CD14-positive monocyte (primary cell): ENCODE measurements at places on chromosomes 11 and 22.
A peak's percentile ranks its signal among the peaks of the same experiment; 100 is the strongest.

DNA sequence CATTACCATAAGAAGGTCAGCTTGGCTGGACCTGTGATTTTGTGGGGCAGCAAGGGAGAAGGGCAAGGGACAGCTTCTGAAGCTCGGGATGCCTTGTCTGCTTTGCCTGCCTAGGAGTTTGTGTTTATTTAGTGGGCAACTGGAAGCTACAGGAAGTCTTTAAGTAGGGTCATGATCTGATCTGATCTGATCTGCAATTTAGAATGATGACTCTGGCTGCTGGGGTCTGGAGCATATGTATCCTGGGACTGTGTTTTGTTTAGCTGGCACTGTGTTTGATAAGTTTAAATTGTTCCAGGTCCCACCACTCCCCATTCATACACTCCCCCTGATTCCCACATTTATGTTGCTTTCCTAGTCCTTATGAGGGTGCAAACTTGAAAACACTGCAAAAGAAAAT lies 47.7 kb upstream of the HTATIP2 start:
- H3K27ac ChIP-seq, result no peak overlapping the region
- no peaks in the 10 kb centered on the region for H3K36me3 ChIP-seq
- no peaks in the 10 kb centered on the region for H3K4me1 ChIP-seq
- H3K27me3 ChIP-seq, result no peaks in the 10 kb centered on the region
- no peak overlapping the region for H3K4me3 ChIP-seq
- no peak for DNase-seq

DNA sequence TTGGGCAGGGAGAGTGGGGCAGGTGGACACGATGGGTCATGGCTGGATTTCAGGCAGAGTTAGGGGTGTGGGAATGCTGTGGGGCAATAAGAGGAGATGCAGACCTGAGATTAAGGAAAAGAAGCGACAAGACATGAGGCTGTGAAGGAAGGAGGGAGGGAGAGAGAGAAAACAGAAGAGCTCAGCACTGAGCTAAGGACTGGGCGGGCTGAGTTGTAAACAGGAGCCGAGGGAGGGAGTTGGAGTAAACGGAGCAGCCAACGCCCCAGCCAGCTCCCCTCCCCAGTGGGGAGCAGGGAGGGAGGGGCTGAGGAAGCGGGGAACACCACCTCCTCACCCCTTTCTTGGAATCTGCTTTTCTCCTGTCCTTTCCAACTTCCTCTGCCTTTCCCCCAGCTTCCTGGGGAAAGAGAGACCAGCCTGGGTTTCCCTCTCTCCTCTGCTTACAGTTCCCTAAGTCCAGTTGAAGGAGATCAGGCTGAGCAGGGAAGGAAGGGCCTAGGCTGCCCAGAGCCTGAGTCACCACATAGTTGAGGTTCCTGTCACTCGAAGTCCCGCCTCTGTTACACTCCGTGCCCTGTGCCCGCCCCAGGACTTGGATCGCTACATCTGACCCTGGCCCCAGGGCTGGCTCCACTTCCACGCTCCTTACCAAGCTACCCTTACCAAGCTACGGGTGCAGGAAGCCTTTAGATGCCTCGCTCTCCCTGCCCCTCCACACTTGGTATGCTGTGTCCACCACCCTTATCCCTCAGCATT lies 6.7 kb upstream of the AHNAK start:
- no peaks in the 10 kb centered on the region for H3K27me3 ChIP-seq
- peak overlapping the region; percentile 95 for H3K27ac ChIP-seq
- DNase-seq, result peak; percentile 96

DNA sequence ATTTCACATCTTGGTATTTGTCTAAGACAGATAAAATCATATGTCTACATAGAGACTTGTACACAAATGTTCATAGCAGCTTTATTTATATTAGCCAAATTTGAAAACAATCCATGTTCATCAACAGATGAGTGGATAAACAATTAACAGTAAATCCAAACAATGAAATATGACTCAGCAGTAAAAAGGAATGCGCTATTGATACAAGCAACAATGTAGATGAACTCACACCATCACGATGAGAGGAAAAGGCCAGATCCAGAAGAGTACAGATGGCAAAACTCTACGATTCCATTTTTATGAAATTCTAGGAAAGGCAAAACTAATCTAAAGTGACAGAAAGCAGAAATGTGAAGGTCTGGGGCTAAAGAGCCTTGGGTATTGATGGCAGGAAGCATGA lies 384.3 kb downstream of the NTM start:
- H3K4me3 ChIP-seq, result no peak overlapping the region
- no peak overlapping the region for H3K27ac ChIP-seq
- H3K36me3 ChIP-seq, result no peaks in the 10 kb centered on the region
- no peaks in the 10 kb centered on the region for H3K27me3 ChIP-seq

- peak; percentile 61 for DNase-seq
- no peak overlapping the region for H3K4me3 ChIP-seq
- H3K4me1 ChIP-seq, result peaks cover 9% of the 10 kb centered on the region
- H3K36me3 ChIP-seq, result no peaks in the 10 kb centered on the region
Observed at GRCh38 chr11:94519478-94520084, 7.3 kb downstream of the C11orf97 start.

DNA sequence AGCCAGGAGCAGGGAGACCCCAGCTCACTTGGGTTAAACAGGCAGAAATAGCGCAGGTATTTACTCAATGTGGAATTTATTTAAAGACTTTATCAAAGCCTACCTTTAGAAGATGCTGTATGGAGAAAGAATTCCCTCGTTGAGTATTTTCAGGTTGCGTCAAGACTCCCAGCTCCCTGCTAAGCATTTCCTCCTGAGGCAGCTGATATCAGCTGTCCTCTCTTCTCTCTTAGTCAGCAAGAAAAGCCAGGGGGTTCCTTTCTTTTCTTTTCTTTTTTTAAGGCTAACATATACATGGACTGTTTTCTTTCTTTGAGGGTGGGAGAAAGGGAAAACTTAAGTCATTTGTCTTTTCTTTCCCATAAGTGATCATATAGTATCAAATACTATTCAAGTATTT lies 125.8 kb upstream of the POU2AF2 start:
- H3K4me1 ChIP-seq, result no peaks in the 10 kb centered on the region
- no peak overlapping the region for H3K27ac ChIP-seq
- H3K27me3 ChIP-seq, result no peaks in the 10 kb centered on the region
- no peak for DNase-seq

GRCh38 chr11:111911563-111912401 lies at the start of gene CRYAB:
Gene CRYAB, minus strand, starts transcription at chr11:111911770. Its CDS starts 46 bp downstream, at chr11:111911724.
- no peaks in the 10 kb centered on the region for H3K36me3 ChIP-seq
- H3K27ac ChIP-seq, result no peak within 1 kb of the TSS
- H3K4me1 ChIP-seq, result no peaks in the 10 kb centered on the region
- no peak for DNase-seq
- peaks cover 13% of the 10 kb centered on the region for H3K27me3 ChIP-seq

- H3K36me3 ChIP-seq, result no peaks in the 10 kb centered on the region
- no peak overlapping the region for H3K27ac ChIP-seq
- H3K4me3 ChIP-seq, result no peak overlapping the region
- H3K4me1 ChIP-seq, result peaks cover 10% of the 10 kb centered on the region
- no peak for DNase-seq
Observed at GRCh38 chr11:8598506-8598905, 4.5 kb upstream of the STK33 start.

- peaks cover 20% of the 10 kb centered on the region for H3K36me3 ChIP-seq
- DNase-seq, result no peak
- no peaks in the 10 kb centered on the region for H3K27me3 ChIP-seq
- H3K27ac ChIP-seq, result no peak overlapping the region
- H3K4me1 ChIP-seq, result peaks cover 41% of the 10 kb centered on the region
- H3K4me3 ChIP-seq, result no peak overlapping the region
Observed at GRCh38 chr22:37054600-37055365, 3.2 kb downstream of the KCTD17 start.

DNA sequence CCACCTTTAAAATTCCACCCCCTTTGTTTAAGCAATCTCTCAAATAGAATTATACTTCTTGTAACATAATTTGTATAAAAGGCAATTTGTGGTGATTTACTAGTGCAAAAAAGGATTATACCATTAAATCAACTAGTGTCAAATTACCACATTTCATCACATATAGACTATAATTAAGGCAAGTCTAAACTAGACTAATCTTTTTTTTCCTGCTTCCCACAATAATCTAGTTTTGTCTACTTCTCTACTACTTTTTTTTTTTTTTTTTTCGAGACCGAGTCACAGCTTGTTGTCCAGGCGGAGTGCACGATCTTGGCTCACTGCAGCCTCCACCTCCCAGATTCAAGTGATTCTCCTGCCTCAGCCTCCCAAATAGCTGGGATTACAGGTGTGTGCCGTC lies 36.1 kb upstream of the FZD4 start:
- no peaks in the 10 kb centered on the region for H3K27me3 ChIP-seq
- no peak overlapping the region for H3K27ac ChIP-seq
- no peak overlapping the region for H3K4me3 ChIP-seq
- H3K36me3 ChIP-seq, result no peaks in the 10 kb centered on the region

DNA sequence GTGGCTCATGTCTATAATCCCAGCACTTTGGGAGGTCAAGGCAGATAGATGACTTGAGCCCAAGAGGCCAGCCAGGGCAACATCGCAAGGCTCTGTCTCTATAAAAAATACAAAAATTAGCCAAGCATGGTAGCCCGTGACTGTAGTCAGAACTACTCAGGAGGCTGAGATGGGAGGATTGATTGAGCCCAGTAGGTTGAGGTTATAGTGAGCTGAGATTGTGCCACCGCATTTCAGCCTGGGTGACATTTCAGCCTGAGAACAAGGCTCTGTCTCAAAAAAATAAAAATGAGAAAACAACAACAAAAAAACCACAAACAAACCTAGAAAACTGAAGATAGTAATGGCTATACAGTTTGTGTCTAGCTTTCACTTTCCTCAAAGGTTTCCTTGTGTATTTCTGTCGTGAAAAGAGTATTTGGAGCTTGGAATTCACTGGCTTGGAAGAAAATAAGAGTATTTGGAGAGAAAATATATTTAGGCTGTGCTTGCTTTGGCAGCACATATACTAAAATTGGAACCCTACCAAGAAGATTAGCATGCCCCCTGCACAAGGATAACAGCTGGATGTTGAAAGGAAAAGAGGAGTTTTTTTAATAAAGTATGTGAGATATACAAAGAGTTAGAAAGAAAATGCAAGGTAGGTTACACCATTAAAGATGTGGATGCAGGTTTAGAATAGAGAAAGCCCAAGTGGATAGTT lies 3.9 kb upstream of the BIRC3 start:
- H3K4me1 ChIP-seq, result peaks cover 23% of the 10 kb centered on the region
- H3K27ac ChIP-seq, result peak overlapping the region; percentile 20
- no peaks in the 10 kb centered on the region for H3K27me3 ChIP-seq
- no peaks in the 10 kb centered on the region for H3K36me3 ChIP-seq
- no peak for DNase-seq
- H3K4me3 ChIP-seq, result no peak overlapping the region

GRCh38 chr11:70066136-70066520 lies 12.0 kb upstream of the ANO1 start:
- no peak overlapping the region for H3K4me3 ChIP-seq
- H3K27ac ChIP-seq, result no peak overlapping the region
- H3K4me1 ChIP-seq, result no peaks in the 10 kb centered on the region
- H3K27me3 ChIP-seq, result peaks cover 6% of the 10 kb centered on the region
- H3K36me3 ChIP-seq, result no peaks in the 10 kb centered on the region
- DNase-seq, result no peak

DNA sequence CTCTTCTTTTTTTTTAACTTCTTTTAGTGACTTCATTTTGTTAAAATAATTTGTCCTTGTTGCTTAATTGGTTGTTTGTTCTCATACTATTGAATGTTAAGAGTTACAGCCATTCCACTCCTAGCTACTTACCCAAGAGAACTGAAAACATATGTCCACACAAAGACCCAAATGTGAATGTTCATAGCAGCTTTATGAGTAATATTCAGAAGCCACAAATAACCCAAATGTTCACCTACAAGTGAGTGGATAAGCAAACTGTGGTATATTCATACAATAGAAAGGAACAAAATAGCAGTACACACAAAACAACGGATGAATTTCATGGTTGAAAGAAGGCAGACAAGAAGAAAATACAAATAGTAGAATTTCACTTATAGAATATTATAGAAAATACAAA lies 1.4 kb upstream of the OR4D11 start:
- no peak for DNase-seq
- no peaks in the 10 kb centered on the region for H3K27me3 ChIP-seq
- H3K4me3 ChIP-seq, result no peak overlapping the region
- no peaks in the 10 kb centered on the region for H3K4me1 ChIP-seq
- H3K36me3 ChIP-seq, result no peaks in the 10 kb centered on the region
- no peak overlapping the region for H3K27ac ChIP-seq

DNA sequence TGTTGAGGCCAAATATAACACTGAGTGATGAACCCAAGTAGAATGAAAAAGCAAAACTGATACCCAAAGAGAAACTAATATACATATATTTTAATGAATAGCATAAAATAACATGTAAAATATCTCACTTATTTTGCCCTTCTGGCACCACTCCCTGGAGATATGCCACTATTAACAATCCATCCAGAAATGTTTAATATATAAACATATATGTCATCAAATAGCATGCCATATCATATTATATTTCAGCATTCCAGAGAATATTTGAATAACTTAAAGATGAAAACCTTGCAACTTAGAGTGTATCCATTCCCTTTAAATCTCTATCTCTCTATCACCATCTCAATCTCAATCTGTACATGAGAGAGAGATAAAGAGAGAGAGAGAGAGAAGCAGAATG lies 1073.3 kb upstream of the RAG2 start:
- DNase-seq, result no peak
- no peak overlapping the region for H3K27ac ChIP-seq
- no peak overlapping the region for H3K4me3 ChIP-seq
- H3K27me3 ChIP-seq, result no peaks in the 10 kb centered on the region

DNA sequence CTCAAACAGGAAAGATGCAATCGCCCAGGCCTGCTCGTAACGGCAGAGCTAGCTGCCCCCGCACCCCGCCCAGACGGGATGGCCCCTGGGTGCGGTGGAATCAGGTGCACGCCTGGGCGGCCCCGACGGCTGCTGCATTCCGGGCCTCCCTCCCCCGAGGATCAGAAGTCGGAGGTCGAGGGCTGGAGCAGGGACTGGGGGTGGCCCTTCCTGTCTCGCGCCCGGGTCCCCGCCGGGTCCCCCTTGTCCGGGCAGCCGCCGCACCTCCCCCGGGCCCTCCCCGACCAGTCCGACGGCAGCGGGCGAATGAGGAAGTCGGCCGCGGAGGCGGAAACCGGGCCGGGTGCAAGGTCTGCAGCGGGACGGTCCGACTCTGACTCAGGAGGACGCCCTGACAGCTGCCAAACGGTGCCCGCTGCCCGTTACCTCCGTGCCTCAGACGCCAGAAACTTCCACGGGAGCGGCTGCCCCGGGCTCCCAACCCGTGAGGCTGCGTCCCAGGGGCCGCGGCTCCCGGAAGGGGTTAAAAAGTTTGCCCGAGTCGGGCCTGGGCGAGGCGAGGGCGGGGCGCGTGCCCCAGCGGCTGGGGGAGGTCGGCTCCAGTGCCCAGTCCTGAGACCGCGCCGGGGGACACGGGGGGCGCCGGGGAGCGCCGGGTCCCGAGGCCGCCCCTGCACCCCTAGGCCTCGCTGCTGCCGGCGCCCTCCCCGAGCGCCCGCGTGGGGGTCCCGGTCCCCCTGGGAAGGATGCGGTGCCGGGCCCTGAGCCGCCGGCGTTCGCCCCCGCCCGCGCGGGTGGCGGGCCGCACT lies 663 bp downstream of the MYH9 start:
- H3K4me1 ChIP-seq, result peaks cover 64% of the 10 kb centered on the region
- H3K36me3 ChIP-seq, result no peaks in the 10 kb centered on the region
- DNase-seq, result peak; percentile 87
- peak overlapping the region; percentile 98 for H3K27ac ChIP-seq
- peak overlapping the region; percentile 71 for H3K4me3 ChIP-seq

GRCh38 chr11:94675813-94676212 lies 92.3 kb upstream of the AMOTL1 start:
- no peak overlapping the region for H3K27ac ChIP-seq
- no peaks in the 10 kb centered on the region for H3K27me3 ChIP-seq
- no peak overlapping the region for H3K4me3 ChIP-seq
- H3K4me1 ChIP-seq, result no peaks in the 10 kb centered on the region
- no peak for DNase-seq
